Activated CD4-positive, alpha-beta T cell treated with anti-CD3 and anti-CD28 coated beads, Interleukin-2, amount 10 ng/mL, durations not matched to agents 24 days and 14 days (primary cell): ENCODE measurements at places on chromosomes 2 and 18. TPM values are rescaled to one million over a fixed set of nuclear protein-coding genes. Genes with fewer than 3 reads are reported as not detected.

GRCh38 chr18:23542461-23542860, 39.1 kb downstream of the RMC1 start:
- no peak for DNase-seq
- no peak overlapping the region for H3K27ac ChIP-seq
- peaks cover 40% of the 10 kb centered on the region for H3K4me1 ChIP-seq
- H3K4me3 ChIP-seq, result no peak overlapping the region

Gene GNAL
- 0.36 and 0.40 TPM in 2 replicates for total RNA-seq

GRCh38 chr18:24427484-24427883, 1.0 kb downstream of the IMPACT start:
- no peak overlapping the region for H3K27ac ChIP-seq
- DNase-seq, result no peak
- H3K4me3 ChIP-seq, result peak overlapping the region; percentile 87
- H3K27me3 ChIP-seq, result peaks cover 19% of the 10 kb centered on the region
- H3K4me1 ChIP-seq, result peaks cover 19% of the 10 kb centered on the region
- H3K36me3 ChIP-seq, result peaks cover 27% of the 10 kb centered on the region

DNA sequence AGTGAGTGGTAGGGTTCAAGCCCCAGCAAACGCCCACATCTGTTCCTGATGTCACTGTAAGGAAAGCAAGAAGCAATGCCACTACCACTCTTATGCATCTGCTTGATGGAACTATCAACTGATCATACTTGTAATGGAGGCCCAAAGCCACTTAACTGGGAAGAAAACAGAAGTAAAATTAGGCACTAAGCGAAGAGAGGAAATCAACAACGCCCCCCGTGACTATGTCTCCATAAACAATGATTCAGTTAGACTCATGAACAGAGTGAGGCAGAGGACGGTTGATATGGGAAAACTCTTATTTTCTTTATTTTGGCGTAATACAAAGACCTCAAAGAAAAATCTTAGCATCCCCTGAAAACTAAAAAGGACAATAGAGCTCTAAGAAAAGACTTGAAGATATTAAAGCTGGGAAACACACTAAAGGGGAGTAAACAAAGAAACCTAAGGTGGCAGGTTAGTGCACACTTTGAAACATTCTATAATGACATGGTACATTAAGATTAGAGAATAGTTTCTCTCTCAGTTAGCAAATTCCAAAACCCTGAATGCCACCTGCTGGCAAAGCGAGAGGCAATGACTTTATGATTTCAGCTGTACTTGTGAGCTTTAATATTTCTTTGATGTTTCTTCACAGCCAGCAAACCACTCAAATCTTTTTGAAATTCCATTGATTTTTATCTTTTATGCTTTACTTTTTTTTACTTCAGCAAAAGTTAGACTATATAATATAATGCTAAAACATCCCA, 86.5 kb downstream of the LRP2 start:
- no peak for DNase-seq
- peaks cover 10% of the 10 kb centered on the region for H3K27me3 ChIP-seq
- no peak overlapping the region for H3K27ac ChIP-seq
- no peak overlapping the region for H3K4me3 ChIP-seq
- no peaks in the 10 kb centered on the region for H3K4me1 ChIP-seq

GRCh38 chr2:102318437-102318836, 7.1 kb downstream of the IL1RL1 start:
- H3K36me3 ChIP-seq, result no peaks in the 10 kb centered on the region
- no peaks in the 10 kb centered on the region for H3K27me3 ChIP-seq
- H3K4me3 ChIP-seq, result no peak overlapping the region

GRCh38 chr18:34918856-34919255, 122.4 kb upstream of the MAPRE2 start:
- DNase-seq, result no peak
- no peak overlapping the region for H3K4me3 ChIP-seq
- H3K4me1 ChIP-seq, result no peaks in the 10 kb centered on the region
- no peak overlapping the region for H3K27ac ChIP-seq
- peaks cover 8% of the 10 kb centered on the region for H3K27me3 ChIP-seq
- H3K36me3 ChIP-seq, result no peaks in the 10 kb centered on the region

Gene KCNG2
- total RNA-seq, result not detected in 2 replicates

- H3K4me1 ChIP-seq, result no peaks in the 10 kb centered on the region
- no peaks in the 10 kb centered on the region for H3K36me3 ChIP-seq
- no peaks in the 10 kb centered on the region for H3K27me3 ChIP-seq
- DNase-seq, result no peak
Observed at GRCh38 chr2:100042562-100042961, 99.8 kb downstream of the AFF3 start.

DNA sequence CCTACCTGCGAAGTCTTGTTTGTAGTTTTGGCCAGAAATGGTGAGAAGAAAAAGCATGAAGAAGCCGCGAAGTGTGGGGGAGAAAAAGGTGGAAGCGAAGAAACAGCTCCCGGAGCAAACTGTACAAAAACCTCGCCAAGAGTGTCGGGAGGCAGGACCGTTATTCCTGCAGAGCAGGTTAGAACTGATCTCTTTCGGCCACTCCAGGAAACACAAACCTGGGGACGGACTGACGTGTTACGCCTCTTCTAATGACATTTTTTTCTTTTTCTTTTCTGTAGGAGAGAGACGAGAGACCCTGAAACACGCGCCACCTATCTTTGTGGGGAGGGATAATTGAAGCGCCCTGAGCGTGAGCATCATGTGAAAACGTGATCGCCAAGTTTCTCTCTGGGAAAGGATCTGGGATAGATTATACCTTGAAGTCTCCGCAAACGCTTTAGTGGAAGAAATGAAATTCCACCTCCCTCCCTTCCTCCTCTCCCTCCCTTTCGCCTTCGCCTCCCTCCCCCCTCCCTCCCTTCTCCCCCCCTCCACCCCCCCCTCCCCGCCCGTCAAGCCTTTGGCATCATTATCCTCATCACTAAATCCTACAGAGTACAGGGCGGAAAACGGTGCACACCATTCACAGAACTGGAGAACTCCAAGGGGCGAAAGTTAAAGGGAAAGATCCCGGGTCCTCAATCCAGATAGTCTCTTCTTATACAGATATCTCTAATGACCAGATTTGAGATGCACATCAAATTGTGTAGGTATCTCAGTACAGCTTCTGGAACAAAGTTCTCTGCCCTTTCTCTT, at the start of gene ZEB2:
Gene ZEB2, minus strand, starts transcription at position 186 of the 798 bp plus-strand sequence. CDS start 2,769 bp downstream, outside the sequence.
- DNase-seq, result peak; percentile 72
- peak within 1 kb of the TSS; percentile 26 for H3K4me3 ChIP-seq
- no peak within 1 kb of the TSS for H3K27ac ChIP-seq

DNA sequence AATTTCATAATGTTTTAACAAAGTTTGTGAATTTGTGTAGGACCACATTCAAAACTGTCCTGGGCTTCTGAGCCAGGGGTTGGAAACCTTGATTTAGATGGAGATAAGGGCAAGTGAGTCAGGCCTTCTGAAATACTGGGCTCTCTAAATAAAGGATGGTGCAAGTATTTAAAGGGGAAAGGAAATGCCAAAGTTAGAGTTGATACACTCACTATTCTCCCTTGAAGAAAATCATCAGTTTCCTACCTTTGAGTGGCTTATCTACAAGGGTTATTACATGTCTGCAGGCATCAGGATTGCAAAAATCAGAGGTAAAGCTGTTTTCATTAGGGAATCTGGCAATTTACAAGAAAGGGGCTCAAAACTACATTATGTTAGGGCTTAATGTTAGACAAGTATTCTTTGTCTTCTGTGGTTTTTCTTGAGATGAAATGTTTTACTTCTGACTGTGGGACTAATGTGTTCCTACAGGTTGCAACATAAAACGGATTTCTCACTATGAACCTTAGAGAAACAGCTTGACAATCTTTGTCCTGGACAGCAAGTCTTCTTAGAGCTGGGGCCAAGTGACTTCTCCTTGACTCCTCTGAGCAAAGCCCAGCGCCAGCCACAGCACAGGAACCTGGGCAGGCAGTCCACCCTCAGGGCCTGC, 31.1 kb downstream of the RNU4ATAC start:
- peak overlapping the region; percentile 19 for H3K27ac ChIP-seq
- peaks cover 10% of the 10 kb centered on the region for H3K36me3 ChIP-seq
- DNase-seq, result no peak
- no peak overlapping the region for H3K4me3 ChIP-seq
- no peaks in the 10 kb centered on the region for H3K27me3 ChIP-seq

DNA sequence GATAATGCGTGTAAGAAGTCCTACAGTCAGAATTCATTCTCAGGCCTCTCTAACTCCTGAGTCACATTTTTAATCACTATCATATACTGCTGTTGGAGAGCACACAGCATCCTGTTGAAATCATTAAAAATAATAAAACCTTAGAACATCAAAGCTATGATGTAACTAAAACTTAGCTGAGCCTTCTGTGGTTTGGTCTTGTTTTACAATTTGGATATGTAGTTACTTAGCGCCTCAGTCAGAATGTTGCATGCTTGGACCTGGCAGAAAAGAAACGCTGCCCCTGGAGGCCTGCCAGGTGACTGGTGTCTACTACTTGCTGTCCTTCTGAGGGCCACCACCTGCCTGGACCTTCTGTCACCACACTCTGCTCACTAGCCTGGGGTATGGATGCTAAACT, 261.1 kb upstream of the RASGRP3 start:
- H3K4me3 ChIP-seq, result no peak overlapping the region
- H3K36me3 ChIP-seq, result no peaks in the 10 kb centered on the region
- H3K27ac ChIP-seq, result no peak overlapping the region
- DNase-seq, result no peak

GRCh38 chr2:236306825-236307540, 42.8 kb upstream of the ASB18 start:
- H3K4me1 ChIP-seq, result no peaks in the 10 kb centered on the region
- H3K27me3 ChIP-seq, result no peaks in the 10 kb centered on the region
- H3K27ac ChIP-seq, result no peak overlapping the region
- no peaks in the 10 kb centered on the region for H3K36me3 ChIP-seq
- no peak overlapping the region for H3K4me3 ChIP-seq
- DNase-seq, result no peak

Gene POMC
- 6.9 and 7.2 TPM in 2 replicates for total RNA-seq

Gene GAREM2
- 7.9 and 8.2 TPM in 2 replicates for total RNA-seq

DNA sequence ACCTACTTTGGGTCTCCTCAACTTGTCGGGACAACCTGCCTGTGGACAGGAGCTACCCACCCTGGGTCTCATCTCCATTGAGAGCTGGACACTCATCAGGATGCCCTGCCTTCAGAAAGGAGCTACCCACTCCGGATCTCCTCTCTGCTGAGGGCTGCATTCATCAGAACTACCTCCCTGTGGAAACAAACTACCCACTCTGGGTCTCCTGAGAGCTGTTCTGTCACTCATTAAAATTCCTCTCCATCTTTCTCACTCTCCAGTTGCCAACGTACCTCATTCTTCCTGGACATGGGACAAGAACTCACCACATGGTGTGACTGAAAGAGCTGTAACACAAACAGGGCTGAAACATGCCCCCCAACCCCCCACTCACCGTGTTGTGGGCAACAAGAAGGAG, 22.5 kb upstream of the UBE2F start:
- H3K4me3 ChIP-seq, result no peak overlapping the region
- peaks cover 43% of the 10 kb centered on the region for H3K4me1 ChIP-seq
- no peak for DNase-seq
- H3K27ac ChIP-seq, result no peak overlapping the region
- H3K36me3 ChIP-seq, result peaks cover 15% of the 10 kb centered on the region
- no peaks in the 10 kb centered on the region for H3K27me3 ChIP-seq

DNA sequence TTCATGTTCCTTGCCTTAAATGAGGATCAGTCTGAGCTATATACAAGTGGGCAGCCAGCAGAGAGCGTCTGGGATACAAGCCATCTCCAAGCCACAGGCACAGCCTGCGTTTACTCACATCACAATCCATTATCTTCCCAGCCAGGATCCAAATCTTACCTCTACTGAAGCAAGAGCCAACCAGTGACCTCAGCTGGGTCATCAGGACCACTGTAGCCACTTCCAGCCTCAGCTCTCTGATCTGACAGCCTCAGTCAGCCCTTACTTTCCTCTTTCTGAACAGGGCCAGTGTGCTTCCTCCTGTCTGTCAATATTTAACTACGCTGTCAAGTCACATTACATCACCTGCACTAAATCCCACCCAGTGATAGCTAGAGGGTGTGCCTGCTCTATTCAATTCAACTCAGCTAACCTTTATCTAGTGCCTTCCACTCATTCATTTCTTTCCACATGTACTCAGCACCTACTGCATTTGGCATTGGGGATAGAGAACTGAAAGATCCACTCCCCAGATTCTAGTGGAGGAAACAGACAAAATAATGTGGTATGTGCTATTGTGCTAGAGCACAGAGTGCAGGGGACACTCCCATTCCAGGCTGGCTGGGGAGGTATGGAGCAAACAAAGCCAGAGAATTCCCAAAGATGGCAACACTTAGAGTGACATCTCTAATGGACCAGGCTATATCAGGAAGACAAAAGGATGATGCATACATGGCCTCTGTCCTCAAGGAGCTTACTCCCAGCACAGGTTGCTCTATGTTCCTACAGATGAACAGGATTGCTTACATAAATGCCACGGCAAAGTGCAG, 146.5 kb downstream of the NCKAP5 start:
- DNase-seq, result no peak
- no peak overlapping the region for H3K4me3 ChIP-seq
- no peaks in the 10 kb centered on the region for H3K27me3 ChIP-seq
- H3K27ac ChIP-seq, result no peak overlapping the region
- H3K36me3 ChIP-seq, result no peaks in the 10 kb centered on the region

GRCh38 chr2:134470561-134471168, 216.8 kb downstream of the MGAT5 start:
- no peak overlapping the region for H3K4me3 ChIP-seq
- no peaks in the 10 kb centered on the region for H3K36me3 ChIP-seq
- DNase-seq, result no peak
- peaks cover 5% of the 10 kb centered on the region for H3K27me3 ChIP-seq

DNA sequence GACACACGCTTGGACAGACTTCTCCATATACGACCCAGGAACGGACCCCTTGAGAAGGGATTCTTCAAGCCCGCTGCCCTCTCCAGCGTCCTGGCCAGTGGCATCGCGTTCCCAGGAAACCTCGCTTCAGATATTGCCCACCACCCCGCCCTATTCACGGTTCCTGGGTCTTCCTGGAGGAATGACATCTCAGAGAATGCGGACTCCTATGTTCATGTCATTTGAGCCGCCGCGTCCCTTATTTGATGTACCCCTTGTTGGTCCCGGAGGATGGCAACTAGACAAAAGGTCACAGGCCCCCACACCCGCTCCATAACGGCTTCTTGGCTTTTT, 588 bp upstream of the CCDC93 start:
- peak overlapping the region; percentile 96 for H3K4me3 ChIP-seq
- peaks cover 7% of the 10 kb centered on the region for H3K36me3 ChIP-seq
- peak overlapping the region; percentile 81 for H3K27ac ChIP-seq
- peaks cover 2% of the 10 kb centered on the region for H3K27me3 ChIP-seq
- peaks cover 41% of the 10 kb centered on the region for H3K4me1 ChIP-seq
- no peak for DNase-seq

Gene DAPL1
- total RNA-seq, result not detected in 2 replicates

DNA sequence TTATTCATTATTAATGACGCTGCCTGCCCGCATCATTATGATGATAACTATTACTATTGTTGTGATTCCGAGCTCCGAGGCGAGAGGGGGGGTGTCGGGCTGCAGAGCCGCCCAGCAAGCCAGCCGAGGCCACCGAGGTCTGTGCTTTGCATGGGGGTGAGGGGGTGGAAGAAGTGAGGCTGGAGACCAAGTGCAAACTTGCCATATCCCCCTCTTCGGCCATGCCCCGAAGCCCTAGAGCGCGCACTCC, 3.6 kb downstream of the BCL11A start:
- peaks cover 70% of the 10 kb centered on the region for H3K27me3 ChIP-seq
- DNase-seq, result peak; percentile 69
- H3K27ac ChIP-seq, result no peak overlapping the region
- H3K4me3 ChIP-seq, result peak overlapping the region; percentile 86
- peaks cover 2% of the 10 kb centered on the region for H3K36me3 ChIP-seq
